ENCODE measurements at places on chromosomes 2 and 18. TPM values are rescaled to one million over a fixed set of nuclear protein-coding genes. Genes with fewer than 3 reads are reported as not detected.

The TIA1 gene
- total RNA-seq: 104 TPM

GRCh38 chr2:52934323-52934898 is 833.2 kb upstream of the CHAC2 start:
- peak; percentile 92 for DNase-seq

DNA sequence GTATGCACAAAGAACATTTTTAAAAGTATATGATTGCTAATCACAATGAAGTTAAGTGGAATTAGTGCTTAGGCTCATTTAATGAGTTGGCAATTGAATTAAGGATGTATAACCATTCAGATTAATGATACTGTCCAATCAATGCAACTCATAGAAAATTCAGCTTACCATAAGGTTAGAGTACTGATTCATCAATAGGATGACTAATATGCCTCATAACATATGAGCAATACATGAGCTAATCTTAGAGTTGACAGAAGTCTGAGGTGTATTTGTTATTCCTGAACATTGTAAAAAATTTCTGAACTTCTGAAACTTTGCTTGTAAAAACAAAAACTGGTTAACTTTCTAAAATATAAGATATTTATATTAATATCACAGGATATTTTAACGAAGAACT is 118.3 kb upstream of the NETO1 start:
- DNase-seq: peak; percentile 32

- DNase-seq: peak; percentile 39
These were observed 2.0 kb downstream of the SMAD2 start for GRCh38 chr18:47928466-47928865.

DNA sequence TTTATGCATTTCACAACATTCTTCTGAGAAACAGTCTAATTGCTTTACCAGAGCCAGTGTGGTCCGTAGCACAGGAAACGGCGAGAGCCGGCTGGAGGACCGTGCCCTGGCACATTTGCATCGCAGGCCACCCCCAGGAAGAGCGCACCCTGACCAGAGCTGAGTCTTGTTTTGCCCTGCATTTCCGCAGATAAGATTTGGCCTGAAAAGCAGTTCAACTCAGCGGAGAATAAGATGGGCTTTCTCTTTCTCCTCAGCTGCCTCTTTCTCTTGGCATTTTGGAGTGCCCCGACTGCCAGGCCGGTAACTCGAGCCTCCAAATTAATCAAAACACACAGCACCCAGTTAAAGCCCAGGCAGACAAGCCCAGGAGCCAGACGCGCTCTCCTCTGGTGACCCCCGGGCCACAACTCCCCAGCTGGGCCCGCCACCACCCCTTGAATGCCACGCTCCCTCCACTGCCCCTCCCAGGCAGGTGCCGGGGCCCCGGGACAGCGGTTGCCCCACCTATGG is 464 bp downstream of the COL4A4 start:
- DNase-seq: no peak

- DNase-seq: no peak
These were observed 313.2 kb downstream of the PIK3C3 start for GRCh38 chr18:42268186-42268725.

All from astrocyte (in vitro differentiated cells and primary cell).